ENCODE measurements at places on chromosomes 2 and 18.

- DNase-seq, result no peak
Observed at GRCh38 chr18:23967321-23968089, 47.0 kb upstream of the TTC39C start.

- no peak for DNase-seq
Observed at GRCh38 chr2:55859875-55860274, 63.7 kb downstream of the EFEMP1 start.

DNA sequence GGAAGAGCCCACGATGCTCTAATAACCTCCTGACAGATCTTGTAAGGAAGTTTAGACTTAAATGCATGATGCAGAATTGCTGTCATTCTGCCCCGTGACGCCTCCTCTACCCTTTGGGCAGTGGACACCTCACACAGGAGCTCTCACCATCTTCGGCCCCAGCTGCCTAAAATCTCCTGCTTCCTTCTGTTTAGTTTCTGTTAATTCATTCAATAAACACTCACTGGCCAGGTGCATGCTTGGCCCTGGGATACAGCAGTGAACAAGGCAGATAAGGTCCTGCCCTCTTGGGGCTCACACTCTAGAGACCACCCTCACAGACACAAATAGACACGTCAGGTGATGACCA is 81.1 kb downstream of the SEPTIN10 start:
- DNase-seq, result no peak

DNA sequence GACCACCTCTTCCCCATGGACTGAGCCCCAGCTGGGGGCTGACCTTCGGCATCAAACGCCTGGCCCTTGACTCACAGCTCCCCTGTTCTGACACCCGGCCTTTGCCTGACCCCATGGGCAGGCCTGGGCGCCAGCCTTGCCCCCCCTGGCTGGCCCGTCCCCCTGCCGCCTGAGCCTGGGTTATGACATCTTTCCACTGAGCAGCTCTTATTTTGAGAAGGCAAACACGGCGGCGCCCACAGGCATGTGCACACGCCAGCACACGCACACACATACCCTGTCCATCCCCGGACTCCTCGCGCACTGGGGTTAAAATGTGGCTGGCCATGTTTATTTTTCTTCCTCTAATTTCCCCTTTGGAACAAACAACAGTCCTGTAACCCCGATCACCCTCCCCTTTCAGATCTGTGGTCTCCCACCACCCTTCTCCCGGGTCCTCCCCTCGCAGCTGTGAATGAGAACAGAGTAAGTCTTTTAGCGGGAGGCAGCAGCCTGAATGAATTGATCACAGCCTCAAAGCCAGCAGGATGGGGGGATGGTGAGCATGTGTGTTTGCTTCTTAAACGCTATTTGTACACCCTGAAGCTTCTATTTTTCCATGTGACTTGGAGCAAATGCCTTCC is 11.8 kb upstream of the ATOH8 start:
- DNase-seq, result no peak

DNA sequence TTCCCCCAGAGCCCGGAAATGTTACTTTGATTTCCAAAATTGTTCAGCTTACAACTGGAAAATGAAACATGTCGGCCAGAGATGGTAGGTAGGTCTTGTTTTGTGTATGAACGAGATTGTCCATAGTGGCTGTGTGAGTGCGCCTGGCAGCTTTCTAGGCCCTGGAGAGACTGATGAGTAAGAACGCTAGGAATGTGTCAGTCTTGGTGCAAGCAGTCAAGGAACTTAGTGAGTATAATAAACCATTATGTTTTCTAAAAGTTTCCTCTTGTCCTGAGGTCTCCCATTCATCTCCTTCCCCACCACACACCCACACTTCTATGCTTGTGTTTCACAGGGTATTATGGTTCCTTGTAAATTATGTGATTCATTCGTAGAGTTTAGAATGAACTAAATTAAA is 234.2 kb downstream of the CDH2 start:
- DNase-seq, result no peak

DNA sequence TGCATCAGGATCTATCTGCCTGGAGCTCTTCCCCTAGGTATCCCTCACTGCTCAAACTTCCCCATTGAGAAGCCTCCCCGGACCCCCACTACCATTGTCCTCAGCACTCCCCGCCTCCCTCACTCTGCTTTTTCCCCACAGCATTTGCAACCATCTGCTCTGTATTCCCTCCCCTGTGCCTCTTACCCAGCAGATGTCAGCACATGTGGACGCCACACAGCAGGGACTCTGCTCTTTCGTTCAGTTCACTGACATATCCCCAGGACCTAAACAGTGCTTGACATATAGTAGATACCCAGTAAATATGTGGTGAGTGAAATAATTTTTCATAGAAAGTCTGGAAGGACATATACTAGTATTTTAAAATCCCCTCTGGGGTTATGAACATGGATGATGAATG is 101.1 kb downstream of the TMEM247 start:
- no peak for DNase-seq

DNA sequence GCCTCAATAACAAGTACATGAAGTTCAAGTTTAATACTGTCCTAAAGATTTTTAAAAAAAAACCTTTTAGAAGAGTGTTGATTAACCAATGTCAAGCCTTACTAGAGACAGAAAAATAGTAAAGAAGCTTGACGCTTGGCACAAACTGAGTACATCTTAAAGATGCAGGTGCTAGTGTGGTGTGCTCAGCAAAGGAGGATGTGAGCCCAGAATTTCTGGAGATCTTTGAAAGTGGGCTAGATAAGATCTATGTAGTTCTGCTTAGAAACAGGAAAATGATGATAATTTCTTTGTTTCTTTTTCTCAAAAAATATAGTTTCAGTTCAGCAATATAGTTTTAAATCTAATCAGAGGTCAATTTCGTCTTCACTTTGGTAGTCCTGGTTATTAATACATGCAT is 118.3 kb upstream of the KLHL14 start:
- DNase-seq, result no peak

GRCh38 chr2:235536711-235537110 is 42.9 kb downstream of the AGAP1 start:
- DNase-seq, result no peak

GRCh38 chr2:9095226-9095625 is 91.7 kb upstream of the MBOAT2 start:
- no peak for DNase-seq

DNA sequence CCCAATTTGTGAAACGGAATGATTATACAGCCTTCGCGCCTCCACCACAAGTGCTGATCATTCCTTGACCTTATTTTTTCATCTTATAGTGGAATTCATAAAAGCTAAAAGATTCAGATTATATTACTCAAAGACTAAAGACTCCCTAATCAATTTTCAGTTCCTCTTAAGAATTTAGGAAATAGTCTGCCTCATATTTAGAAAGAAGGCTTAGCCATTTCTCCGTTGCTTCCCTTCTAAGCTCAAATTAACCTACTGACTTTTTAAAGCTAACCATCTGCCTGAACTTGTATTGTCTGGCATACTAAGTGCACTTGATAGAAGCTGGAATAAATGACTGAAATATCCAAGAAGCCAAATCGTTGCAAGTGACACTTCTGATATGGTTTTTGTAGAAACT is 44.7 kb downstream of the HNRNPLL start:
- no peak for DNase-seq

DNA sequence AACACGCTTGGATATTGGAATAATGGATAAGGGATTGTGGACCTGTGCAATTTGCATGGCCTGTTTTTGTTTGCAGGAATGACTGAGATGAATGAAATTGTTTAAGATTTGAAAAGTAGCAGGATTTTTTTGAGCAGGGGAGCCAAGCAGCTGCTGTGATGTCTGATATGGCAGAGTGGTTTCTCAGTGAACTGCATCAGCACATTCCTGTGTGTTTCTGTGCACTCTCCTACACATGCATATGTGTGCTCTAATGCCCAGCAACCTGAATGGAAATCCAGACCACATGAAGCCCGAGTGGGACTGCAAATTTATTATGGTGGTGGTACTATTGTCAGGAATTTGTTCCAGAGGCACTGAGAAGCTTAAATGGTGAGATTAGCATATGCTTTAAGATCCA is 161.7 kb downstream of the PARD3B start:
- DNase-seq, result no peak

DNA sequence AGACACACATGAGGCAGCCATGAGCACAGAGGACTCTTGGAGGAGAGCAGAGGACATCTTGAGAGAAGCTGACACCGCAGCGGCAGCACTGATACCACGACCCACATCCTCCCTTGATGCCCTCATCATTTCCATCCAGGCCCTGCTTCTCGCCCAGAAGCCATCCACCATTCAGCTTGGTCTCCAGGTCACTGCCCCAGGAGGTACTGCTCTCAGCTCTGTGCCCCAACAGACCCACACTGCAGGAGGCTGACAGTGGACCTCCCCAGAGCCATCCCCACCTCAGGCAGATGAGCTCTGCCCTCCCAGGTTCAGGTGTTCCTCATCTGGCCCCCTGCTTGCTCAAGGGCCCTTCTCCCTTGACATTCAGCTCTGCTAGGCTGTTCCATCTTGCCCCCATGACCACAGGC is 74.9 kb downstream of the ACKR3 start:
- no peak for DNase-seq

GRCh38 chr2:161962160-161962559 is 111.9 kb downstream of the DPP4 start:
- DNase-seq, result no peak

- DNase-seq, result no peak
Observed at GRCh38 chr2:180406687-180407086, 399.6 kb upstream of the CWC22 start.

DNA sequence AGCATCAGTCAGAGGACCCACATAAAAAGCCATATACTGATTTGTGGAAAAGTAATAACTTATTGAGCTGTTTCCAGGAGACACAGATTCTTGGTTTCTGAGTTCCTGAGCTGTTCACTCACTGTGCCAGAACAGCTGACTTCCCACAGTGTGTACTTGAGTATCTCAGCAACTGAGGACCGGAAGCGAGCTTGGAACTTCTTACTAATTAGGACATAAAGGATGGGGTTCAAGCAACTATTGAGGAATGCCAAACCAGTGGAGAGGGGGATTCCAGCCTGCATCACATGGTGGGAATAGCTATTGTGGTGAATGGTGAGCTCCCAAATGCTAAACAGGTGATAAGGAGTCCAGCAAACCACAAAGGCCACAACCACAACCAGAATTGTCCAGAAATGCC is 16.4 kb downstream of the EEF1B2 start:
- no peak for DNase-seq

DNA sequence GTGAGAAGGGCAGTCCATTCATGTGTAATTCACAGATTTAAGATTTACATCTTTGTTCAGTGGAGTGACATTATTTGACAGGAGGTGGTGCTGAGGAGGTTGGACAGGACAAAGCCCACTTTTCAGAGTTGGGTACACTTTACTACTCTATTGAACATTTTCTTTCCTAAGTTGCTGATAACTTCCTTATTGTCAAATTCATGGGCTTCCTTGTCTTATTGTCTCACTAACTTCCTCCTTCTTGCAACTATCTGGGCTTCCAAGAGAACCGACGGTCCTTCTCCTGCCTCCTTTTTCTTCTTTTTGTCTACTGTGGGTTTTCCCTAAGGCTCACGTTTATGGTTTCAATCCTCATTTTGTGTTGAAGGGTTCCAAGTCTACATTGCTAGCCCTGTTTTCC is 67.7 kb upstream of the DNMT3A start:
- no peak for DNase-seq

GRCh38 chr2:53091183-53091582 is 676.4 kb upstream of the CHAC2 start:
- DNase-seq, result no peak

GRCh38 chr2:115303-115702 is 69.0 kb upstream of the FAM110C start:
- no peak for DNase-seq

DNA sequence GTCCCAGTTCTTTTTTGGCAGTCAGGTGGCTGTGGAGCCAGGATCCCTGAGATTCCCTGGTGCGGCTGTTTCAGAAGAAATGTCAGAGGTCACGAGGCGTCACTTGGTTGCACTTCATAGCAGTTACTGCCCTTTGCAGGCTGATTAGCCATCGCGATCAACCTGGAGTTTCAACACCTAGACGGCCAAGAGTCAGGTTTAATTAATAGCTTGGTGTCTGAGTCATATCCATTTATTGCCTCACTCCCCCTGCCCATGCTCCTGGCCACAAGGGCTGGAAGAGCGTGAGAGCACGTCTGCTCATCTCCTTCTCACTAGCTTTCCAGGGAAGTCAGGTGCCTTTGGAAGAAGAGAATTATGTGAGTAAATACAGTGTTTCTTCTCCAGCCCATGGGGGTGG is 552.3 kb downstream of the TSN start:
- DNase-seq, result no peak

- no peak for DNase-seq
Observed at GRCh38 chr2:66494708-66495107, 59.8 kb downstream of the MEIS1 start.

DNA sequence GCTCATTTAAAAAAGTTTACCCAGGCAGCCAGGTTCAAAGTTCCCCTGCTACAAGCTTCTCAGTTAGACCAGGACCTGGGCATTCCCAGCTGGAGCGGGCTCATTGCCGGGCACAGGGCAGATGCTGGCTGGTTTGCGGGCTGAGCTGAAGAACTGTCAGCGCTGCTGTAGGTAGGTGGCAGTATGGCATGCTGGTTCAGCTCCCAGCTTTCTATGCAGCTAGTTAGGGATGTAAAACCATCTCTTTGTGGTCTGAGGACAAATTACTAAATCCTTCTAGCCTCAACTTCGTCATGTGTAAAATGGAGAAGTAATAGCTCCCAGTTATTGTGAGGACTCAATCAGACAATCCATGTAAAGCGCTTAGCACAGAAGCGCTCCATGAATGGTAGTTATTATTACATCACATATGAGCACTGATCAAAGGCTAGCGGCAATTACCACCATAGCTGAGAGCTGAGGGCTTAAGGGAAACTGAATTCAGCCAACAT is 2.4 kb upstream of the LDLRAD4 start:
- DNase-seq, result no peak

- DNase-seq, result no peak
Observed at GRCh38 chr2:224969633-224970260, 72.5 kb downstream of the DOCK10 start.

DNA sequence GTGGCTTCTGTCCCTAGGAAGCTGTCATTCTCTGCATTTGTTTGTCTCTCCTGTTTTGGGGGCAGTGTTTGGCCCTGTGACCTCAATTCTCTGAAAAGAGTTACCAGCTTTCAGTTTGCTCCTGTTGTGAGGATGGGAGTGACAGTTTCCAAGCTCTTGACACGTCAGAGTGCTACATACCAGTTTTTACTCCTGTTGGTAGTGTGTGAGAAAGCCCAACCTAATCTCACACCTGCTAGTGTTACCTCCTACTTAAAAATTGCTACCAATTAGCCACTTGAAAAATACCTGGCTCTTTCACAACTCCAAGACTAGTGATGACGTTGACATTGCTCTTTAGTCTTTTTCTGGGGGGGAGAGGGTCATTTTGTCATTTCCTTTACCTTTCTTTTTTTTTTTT is 14.1 kb downstream of the SKA1 start:
- no peak for DNase-seq

DNA sequence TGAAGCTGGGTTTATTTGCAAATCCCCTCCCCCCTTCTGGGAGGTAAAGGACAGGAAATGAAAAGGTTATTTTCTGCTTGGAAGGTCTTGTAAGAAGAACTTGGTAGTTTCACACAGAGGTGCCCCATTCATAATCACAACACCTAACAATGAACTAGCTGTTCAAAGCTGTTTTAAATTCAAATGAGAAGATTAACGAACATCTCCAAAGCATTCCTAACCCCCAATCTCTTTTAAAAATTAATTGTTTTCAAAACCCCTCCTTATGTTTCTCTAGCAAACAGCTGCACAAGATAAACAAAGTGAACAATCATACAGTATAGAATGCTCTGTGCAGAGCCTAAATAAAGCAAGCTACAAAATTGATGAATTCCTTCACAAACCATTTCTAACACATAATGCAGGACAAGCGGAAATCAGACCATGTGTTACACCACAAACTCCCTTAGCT is 271.4 kb downstream of the SATB2 start:
- DNase-seq, result no peak

Data from stimulated activated CD8-positive, alpha-beta memory T cell treated with anti-CD3 and anti-CD28 coated beads, Interleukin-4, amount 100 ng/mL, for 1 hour (primary cell).